ENCODE measurements at places on chromosomes 1 and 21.

DNA sequence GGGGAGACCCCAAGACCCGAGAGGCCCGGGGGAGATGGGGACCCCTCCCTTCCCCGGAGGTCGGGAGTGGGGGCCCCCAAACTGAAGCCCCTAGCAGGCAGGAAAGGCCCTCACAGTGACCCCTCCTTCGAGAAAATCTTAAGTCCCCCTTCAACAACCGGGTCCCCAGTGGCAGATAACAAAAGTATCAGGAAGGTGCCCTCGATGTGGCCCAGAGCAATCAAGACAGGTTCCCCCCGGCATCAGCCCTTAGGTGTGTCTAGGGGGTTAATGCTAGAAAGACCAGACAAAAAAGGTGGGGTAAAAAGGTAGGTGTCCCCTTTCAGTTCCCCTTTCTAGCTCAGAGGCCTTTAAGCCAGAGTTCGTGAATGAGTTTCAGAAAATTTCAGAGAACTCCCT is 282 bp upstream of the ECE1 start:
- DNase-seq = no peak

DNA sequence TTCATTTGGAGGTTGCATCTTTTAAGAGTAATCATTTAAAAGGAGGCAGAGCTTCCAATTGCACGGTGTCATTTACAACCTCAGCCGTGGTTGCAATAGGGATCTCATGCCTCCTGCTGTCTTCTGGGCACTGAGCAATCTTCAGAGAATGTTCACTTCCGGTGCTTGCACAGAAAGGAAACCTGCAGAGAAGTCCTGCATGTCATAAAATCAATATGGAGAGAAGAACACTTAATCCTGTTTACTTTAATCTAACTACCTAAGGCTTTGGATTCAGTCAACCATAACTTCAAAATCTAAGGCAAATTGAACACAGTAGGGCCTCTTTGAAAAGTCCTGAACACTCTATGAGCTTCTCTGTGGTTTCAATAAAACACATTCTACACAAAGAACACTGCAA is 11.3 kb upstream of the MAP10 start:
- no peak for DNase-seq

- peak; percentile 72 for DNase-seq
These were observed 30.5 kb downstream of the MROH7 start for GRCh38 chr1:54671985-54672608.

DNA sequence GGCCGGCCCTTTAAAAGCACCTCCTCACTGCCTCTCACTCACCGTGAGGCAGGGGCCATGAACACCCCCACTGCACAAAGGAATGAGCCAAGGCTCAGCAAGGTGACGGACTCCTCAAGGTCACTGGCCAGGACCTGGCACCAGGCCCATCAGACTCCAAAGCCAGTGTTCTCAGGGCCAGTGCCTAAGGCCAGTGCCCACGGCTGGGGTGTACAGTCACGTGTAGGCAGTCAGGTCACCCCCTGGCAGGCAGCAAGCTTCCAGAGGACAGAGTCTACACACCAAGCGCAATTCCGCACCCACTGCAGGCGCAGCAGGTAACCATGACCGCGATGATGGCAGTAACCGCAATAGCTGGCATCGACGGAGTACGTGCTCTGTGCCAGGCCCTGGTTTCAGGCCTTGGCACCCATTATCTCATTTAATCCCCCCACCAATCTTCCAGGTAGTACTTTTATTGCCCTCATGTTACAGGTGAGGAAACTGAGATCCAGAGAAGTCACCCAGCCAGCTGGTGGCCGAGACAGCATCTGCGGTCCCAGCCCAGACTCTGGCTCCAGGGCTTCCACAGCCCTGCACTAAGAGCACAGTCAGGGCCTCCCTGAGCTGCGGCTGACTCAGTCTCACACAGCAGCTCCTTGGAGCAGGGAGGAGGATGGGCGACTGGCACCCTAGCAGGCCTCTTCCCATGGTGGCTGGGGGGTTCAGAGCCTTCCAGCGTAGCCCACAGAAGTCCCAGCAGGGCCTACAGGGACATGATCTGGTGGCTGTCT is 27.0 kb downstream of the RAP1GAP start:
- DNase-seq = no peak

DNA sequence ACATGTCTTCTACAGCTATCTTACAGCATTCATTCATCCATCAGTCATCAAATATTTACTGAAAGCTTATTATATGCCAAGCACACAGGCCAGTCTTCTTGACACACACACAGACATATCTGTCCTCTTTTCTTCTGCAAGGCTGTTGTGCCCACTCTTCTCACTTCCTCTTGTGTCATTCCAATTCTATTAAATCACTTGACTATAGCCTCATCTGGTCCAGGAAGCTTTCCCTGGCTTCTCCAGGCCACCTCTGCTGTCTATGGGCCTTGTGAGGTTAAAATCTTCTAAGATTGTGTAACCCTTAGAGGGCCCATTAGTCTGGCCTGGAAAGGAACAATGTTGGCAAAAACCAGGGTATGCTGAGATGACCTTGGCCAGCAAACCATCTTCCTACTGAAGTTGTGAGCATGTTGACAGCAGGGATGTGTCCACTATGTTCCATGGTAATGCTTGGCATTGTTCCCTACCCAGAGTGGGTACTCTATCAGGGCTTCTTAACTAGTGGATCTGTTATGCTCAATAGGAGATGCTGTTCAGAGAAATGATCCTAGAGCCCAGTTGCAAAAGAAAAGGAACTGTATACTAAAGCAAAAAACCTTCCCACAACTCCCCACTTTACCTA is 5.3 kb downstream of the TRAF3IP3 start:
- DNase-seq = no peak

- DNase-seq = no peak
These were observed 73.3 kb upstream of the KLHDC7A start for GRCh38 chr1:18407166-18408045.

DNA sequence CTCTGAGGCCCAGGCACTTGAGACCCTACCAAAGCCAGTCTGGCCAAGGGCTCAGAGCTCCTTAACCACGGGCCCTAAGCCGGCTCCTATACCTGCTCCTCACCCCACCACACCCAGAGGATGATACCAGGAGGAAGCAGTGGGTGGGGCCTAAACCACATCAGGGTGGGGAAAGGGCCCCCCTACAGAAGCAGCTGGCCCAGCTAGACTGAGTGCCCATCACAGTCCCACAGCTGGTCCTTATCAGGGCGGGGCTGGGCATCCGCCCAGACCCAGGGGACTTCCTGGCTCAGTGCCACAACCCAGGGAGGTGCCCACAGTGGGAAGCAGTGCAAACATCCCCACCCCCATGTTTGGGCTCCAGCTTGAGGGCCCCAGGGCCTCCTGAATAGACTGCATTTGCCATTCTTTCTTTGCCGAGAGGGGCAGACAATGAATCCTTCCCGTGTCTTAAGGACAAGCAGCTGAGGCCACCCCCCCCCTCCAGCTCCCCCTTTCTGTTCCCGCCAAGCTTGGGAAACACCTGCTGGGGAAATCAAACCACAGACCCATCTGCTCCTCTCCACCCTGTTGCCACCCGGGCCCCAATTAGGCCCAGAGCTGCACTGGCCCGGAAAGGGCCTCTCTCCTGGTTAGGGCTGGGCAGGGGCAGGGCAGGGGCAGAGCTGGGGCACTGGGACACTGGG is 6.2 kb downstream of the E2F2 start:
- DNase-seq = no peak

GRCh38 chr1:102970496-102971078 is 137.7 kb downstream of the COL11A1 start:
- DNase-seq = peak; percentile 7

DNA sequence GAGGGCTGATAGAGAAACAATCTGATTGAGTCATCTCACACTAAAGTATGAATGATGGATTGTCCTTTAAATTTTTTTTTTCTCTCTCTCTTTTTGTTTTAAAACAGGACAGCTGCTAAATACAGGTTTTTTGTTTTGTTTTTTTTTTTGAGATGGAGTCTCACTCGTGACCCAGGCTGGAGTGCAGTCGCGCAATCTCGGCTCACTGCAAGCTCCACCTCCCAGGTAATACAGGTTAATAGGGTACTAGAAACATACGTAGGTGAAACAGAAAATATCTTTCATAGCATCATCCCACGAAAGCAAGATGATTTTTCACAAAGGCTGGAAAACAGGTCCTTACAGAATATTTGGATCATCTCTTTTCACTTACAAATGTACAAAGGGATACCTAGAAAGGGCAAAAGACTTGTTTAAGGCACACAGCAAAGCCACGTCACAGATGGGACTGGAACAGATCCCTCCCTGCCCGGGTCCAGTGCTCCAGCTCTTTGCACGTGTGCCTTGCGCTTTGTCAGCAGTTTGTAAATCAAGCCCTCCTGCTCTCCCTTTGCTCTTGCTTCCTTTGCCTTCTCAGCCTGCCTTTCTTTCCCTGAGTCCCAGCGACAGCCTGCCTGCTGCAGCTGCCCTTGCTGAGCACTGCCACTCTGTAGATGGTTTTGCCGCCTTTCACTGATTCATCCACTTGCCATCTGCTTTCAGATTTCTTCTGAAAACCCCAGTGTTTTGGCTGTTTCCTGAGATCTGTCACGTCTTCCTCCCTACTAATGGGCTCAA is 171.3 kb upstream of the BEND5 start:
- DNase-seq = no peak

- DNase-seq = no peak
These were observed 25.4 kb downstream of the ADAMTS1 start for GRCh38 chr21:26819740-26820324.
